ENCODE measurements at places on chromosomes 4 and X.

DNA sequence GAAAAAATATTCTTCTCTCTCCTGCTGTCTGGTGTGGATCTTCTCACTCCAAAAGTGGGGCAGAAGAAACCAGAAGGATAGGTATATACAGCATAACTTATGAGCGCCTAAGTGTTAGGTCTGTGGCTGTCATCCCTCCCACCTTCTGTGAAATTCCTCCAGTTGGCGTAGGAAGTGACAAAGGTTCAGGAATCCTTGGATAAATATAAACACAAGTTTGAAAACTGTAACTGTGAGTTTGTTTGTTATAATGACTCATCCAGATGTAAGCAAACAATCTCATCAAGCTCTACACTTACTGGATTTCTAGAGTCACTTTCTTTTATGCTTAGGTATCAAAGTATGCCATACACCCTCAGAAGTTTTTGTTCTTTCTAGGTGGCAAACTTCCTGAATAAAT lies 405.2 kb downstream of the FAT4 start:
- no peak for DNase-seq

GRCh38 chrX:54182864-54183613 lies at the start of gene FAM120C:
TSS of gene FAM120C (minus strand) at chrX:54183254. CDS start at chrX:54183198, 56 bp downstream.
- peak; percentile 72 for DNase-seq

DNA sequence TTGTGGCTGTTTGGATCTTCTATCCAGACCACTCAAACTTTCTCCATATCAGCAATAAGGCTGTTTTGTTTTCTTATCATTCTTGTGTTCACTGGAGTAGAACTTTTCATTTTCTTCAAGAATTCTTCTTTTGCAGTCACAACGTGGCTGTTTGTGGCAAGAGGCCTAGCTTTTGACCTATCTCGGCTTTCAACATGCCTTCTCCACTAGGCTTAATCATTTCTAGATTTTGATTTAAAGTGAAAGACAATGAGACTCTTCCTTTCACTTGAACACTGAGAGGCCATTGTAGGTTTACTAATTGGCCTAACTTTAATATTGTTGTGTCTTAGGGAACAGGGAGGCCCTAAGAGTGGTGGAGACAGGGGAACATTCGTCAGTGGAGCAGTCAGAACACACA lies 19.1 kb downstream of the FGF2 start:
- no peak for DNase-seq

DNA sequence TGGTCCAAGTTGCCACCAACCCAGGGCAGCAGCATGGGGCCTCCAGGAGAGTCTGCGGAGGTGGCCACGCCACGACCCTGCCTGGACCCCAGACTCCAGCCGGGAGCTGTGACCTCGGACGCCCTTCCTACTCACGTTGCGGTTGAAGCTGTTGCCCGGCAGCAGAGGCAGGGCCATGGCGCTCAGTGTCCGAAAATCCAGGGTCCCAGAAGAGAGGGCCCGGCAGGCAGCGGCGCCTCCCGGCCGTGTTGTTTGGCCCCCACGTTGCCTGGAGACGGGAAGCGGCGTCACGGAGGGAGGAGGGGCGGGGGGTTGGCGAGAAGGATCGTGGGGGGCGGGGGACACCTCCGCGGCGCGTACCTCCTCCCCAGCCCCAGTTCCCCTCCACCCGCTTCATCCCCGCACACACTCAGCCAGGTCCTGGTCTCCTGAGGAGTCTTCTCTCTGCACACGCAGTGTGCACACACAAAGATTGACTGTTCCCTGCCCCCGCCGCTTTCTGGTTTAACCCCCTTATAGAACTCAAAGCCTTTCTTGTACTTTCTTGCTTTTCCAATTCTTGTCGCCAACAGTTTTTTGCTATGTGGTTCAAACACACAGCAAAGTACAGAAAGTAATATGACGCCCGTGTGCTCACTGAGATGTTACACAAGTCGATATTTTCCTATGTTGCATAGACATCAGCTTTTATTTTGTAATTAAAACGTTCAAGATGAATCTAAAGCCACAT lies at the start of gene EFHC2:
TSS of gene EFHC2 (minus strand) at position 261 of the 730 bp plus-strand sequence. CDS start at position 177, 84 bp downstream.
- DNase-seq = peak; percentile 59

- no peak for DNase-seq
These were observed 22.4 kb downstream of the NUP54 start for GRCh38 chr4:76125816-76126215.

DNA sequence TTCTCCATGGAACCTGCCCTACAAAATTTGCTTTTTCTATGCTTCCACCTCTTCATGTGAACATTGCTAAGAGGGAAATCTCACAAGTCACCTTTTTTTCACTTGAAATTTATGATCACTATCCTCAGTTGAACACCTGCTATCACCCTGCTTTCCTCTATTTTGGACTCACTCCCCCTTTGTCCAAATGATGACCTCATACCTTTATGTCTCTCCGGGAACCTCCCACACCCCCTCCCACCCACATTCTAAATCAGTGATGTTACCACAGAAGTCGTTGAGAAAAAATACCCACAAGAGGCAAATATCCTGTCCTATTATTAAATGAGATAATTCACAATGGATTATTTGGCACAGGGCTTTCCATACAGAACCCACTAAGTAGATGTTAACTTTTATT lies 156.5 kb downstream of the RNF150 start:
- no peak for DNase-seq

DNA sequence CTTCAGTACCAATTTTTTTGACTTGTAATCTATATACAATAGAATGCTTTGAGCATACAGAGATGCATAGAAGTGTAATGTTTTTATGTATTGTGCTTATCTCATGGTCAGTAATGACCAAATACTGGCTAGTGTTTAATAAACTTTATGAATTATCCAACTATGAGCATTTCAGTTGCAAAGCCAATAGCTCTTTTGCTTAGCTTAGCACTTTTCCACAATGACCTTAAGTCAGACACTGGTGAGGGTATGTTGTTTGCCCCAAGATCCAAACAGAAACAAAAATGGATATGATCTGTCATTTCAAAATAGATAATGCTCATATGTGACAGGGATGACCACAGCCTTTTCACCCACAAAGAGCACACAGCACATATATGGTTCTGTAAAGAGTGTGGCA lies 393.0 kb downstream of the AFF2 start:
- no peak for DNase-seq

DNA sequence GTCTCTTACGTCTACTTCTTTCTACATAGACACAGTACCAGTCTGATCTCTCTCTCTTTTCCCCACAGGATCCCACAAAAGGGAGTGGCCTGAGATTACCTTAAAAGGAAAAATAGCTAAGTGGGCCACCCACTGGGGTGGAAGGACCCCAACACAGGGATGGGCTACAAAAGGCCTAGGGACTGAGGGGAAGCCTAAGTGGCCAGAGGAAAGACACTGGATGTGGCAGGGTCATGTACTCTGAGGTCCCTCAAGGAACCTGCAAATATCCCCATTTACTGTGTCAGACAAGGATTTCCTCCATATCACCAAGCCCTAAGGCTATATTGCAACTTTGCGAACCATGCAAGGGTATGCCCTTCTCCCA lies 6.5 kb upstream of the PRDX4 start:
- DNase-seq = no peak

- DNase-seq = no peak
These were observed 351.9 kb downstream of the BCOR start for GRCh38 chrX:39745818-39746217.

DNA sequence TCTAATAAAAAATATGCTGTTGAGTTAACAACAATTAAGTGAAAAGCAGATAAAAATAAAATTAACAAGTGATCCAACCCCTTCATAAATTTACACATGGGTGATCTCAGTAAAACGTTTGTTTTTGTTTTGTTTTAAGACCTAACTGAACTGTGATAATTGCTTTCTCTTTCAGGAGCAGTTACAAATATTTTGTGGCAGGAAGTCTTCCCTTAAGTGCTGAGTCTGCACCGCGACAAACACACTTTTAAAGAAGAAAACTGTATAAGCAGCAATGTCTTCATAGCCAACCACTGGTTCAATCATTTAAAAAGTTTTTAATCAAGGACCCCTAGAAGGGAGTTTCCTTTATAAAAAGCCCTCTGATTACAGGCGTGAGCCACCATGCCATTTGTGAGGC lies 53.7 kb upstream of the NFKB1 start:
- peak; percentile 50 for DNase-seq

- no peak for DNase-seq
These were observed 59.3 kb downstream of the IRF2 start for GRCh38 chr4:184415071-184415470.

GRCh38 chr4:166700592-166700991 lies 533.7 kb downstream of the SPOCK3 start:
- DNase-seq = no peak

DNA sequence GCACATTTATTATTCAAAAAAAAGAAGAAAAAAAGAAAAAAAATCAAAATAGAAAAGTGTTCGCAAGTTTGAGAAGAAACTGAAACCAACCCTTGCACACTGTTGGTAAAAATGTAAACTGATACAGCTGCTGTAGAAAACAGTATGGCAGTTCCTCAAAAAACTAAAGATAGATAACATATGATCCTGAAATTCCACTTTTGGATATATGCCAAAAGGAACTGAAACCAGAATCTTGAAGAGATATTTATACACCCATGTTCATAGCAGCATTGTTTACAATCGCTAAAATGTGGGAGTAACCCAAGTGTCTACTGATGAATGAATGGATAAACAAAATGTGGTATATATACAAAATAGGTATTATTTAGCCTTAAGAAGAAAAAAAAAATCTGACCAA lies 155.4 kb downstream of the TBCK start:
- DNase-seq = no peak

DNA sequence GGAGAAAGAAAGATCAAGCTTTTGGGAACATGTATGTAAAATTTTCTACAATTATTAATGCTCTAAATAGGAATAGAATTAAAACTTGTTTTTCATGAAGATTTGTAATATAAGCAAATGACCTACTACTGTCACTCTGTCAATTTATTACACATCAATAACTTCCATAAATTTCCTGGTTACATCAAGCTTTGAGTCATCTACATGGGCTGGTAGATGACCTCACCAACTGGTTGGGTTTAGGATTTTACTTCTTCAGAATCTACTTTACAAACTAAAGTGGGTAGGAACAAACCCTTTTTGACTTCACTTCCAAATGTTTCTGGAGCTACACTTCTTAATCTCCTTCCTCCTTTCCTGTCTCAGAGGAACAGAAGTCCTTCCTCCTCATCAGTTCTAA lies 12.0 kb upstream of the LRAT start:
- DNase-seq = no peak

DNA sequence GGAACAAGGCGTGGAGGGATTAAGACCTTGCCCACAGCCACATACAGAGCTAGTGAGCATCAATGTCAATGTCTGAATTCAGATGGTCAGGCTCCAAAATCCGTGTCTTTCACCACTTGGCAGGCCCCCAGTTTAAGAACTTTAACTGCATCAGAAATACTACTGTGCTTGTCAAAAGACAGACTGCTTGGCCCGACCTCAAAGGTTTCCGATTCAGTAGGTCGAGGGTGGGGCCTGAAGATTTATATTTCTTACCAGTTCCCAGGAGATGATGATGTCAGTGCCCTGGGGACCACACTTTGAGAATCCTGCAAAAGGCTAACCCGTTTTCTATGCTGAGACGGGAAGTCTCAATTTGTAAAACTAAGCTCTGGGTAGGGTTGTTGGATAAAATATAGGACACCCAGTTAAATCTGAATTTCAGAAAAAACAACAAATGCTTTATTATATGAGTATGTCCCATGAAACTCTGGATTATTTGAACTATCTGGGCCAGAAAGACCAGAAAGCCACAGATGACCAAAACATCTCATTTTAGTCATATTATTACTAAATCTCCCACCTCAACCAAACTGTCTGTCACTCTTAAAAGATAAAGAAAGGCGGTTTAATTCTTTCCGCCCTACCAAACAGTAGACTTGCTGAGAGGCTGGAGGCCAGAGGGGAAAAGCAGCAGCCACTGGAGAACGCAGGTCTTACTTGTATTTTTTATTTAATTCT lies 42.7 kb downstream of the GATB start:
- no peak for DNase-seq

- no peak for DNase-seq
These were observed 894.8 kb upstream of the EPHA5 start for GRCh38 chr4:66564901-66565651.

GRCh38 chrX:53458082-53458481 lies 23.9 kb upstream of the HSD17B10 start:
- DNase-seq = no peak

- DNase-seq = no peak
These were observed 476.2 kb downstream of the PPARGC1A start for GRCh38 chr4:23413631-23414030.

GRCh38 chrX:1584237-1585011 lies 7.0 kb upstream of the AKAP17A start:
- DNase-seq = no peak

GRCh38 chr4:80186676-80187075 lies 10.6 kb upstream of the PRDM8 start:
- no peak for DNase-seq

DNA sequence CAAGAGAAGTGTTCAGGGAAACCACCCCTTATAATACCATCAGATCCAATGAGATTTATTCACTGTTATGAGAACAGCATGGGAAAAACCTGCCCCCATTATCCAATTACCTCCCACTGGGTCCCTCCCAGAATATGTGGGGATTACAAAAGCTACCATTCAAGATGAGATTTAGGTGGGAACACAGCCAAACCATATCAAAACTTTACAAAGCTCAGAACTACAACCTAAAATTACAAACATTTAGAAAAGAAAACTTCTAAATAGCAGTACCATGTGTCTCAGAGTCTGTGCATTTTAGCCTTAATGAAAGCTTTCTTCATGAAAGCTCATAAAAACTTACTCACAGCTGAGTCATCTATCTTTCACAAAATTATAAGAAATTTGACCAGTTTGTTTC lies 1442.8 kb upstream of the PCDH7 start:
- no peak for DNase-seq

GRCh38 chr4:9835430-9835829 lies 54.0 kb downstream of the DRD5 start:
- no peak for DNase-seq

- DNase-seq = no peak
These were observed 66.9 kb downstream of the GRIA2 start for GRCh38 chr4:157287445-157287844.

DNA sequence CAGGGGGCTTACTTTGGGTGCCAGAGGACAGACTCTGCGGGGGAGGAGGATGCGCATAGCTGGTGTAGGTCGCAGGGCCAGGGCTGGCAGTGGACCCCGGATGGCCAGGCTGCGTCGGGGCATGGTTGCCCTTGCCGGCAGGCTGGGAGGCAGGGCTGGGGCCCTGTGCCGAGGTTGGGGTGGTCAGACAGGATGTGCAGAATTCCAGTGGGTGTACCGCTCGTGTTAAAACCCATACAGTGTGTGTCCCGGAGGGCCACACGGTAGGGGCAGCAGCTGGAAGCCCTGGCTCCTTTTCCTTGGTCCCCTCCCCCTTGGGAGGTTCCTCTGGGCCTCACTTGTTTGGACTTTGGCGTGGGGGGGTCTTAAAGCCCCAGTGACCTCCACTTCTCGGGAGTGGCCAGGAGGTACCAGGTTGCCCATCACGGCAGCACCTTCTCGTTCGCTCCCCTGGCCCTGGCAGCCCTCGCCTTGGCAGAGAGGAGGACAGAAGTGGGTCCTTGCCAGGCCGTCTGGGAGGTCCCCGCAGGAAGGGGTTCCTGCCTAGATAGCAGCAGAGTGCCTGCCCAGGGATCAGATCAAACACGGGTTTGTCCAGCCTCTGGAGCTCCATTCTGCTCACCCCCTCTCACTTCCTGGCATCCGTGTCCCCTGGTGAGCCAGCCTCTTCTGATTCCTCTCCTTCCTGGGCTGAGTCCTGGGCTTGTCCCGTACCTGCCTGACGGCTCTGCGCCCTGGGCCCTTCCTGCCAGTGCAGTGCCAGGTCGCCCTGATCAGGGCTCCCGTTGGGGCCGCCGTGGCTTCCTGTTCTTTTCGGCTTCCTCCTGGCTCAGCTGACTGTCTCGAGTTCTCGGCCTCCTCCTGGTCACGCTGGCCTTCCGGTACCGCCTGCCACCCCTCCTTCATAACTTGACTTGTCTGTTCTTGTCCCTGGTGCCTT lies 56.7 kb upstream of the HGFAC start:
- DNase-seq = no peak

Data from activated CD8-positive, alpha-beta T cell treated with anti-CD3 and anti-CD28 coated beads, Interleukin-2, amount 10 ng/mL, durations not matched to agents 7 days and 5 days (primary cell).